ENCODE measurements at places on chromosomes 4 and X.

DNA sequence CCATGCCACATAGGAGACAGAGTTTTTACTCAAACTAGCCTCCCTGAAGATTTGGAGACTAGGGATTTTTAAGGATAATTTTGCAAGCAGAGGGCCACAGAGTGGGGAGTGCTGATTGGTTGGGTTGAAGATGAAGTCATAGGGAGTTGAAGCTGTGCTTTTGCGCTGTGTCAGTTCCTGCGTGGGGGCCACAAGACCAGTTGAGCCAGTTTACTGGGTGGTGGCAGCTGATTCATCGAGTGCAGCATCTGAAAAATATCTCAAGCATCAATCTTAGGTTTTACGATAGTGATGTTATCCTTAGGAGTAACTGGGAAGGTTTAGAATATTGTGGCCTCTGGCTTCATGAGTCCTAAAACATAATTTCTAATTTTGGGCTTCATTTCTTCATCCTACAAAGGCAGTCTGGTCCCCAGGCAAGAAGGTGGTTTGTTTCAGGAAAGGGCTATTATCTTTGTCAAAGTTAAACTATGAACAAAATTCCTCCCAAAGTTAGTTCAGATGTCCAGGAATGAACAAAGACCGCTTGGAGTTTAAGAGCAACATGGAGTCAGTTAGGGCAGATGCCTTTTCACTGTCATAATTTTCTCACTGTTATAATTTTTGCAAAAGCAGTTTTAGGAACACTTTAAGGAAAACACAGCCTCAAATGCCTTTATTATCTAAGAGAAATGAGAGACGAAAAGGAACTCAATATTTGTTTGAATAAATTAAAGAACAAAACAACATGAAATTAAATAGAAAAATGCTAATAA lies 960.8 kb upstream of the PRKX start:
- no peak for DNase-seq

DNA sequence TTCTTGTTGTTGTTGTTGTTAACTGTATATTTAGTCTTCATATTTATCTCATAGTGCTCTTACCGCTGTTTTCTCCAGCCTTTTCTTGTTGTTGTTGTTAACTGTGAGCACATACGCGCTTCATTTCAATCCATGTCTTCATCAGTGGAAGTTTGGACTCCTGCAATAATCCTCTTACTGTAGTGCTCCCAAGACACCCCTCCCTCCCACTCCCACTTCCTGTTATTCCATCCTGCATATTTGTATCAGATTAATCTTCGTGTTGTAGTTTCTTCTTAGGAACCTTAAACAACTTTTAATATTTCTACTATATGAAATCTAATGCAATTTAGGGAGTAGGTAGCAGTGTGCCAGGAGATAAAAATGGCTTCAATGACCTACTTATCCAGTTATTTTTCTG lies 674.8 kb downstream of the RAPGEF2 start:
- no peak for DNase-seq

DNA sequence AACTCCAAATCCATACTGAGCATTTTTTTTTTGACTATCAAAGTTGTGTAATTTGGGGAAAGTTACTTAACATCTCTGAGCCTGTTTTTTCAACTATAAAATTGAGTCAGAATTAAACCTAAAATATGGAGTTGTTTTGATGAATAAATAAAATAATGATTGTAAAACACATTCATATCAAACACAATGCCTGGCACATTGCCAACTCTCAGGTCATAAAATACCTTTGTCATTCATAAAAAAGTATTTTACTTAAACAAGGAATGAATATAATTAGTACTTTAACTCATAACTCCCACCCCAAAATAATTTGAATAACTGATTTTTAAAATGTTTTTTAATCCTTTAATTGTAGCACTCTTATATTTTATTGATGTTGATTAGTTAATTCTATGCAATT lies 3.8 kb upstream of the GPR174 start:
- no peak for DNase-seq

DNA sequence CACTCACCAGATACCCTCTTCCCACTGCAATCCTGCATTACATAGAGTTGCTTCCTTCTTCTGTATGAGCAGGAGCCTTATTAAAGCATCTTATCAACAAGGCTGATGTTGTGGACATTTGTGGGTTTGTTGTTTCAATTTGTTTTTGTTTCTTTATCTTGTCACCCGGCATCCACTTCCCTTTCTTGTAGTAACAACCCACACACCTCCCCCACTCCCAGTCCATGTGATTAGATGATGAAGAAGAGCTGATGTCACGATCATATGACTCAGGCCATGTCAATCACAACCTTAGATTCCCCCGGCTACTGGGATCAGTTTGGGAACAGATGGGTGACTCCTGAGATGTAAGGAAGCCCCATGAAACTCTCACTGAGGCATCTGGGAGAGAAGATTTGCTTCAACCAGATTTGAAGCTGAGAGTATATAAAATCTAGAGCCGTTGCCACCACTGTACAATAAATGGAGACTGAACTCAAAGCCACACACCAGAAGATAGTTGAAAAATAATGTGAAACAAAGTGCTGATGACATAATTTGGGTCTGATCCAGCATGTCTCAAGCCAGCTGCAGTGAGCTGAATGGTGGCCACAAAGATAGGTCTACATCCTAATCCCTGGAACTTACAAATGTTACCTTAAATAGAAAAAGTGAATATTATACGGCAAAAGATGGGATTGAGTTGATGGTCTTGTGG lies 34.1 kb upstream of the SRD5A3 start:
- no peak for DNase-seq

GRCh38 chrX:16160729-16161128 lies 6.6 kb upstream of the MAGEB17 start:
- peak; percentile 9 for DNase-seq
